ENCODE measurements at places on chromosomes 6 and 20.

GRCh38 chr6:14596410-14596809, 478.8 kb downstream of the CD83 start:
- DNase-seq = no peak

DNA sequence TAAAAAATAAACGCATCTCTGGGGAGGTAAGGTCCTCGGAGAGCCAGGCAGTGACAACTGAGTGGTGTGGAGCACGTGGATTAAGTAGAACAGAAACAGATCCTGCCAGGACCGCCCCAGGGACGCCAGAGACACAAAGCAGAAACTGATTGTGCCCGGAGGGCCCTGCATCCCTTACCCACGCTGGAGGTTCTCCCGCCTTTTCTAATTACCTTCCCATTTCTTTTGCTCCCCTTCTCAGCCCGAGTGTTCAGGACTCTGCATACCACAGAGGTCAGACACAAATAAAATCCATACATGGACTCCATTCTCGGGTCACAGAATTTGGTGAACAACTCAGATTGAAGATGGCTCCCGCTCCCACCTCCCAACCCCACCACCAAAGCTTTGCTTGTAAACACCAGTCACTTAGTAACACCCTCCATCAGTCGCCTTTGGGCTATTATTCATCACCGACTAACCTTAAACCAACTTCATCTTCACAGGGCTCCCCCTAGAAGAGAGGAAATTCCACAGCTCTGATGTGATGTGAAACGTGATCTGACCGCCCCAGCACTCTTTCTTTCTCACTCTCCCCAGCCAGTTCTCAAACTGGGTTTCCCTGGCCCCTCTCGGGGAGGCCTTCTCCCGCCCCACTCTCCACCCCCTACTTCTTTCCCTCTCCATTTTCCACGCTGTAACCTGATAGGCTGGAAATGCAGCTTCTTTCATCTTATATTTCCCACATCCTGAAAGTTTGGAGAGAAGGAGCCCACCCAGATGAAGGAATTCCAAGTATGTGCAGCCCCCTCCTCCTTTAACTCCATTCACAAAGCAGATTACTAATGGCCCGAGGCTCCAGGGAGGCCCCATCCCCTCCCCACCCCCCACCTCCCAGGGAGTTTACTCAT, 32.5 kb upstream of the PIM1 start:
- no peak for DNase-seq

DNA sequence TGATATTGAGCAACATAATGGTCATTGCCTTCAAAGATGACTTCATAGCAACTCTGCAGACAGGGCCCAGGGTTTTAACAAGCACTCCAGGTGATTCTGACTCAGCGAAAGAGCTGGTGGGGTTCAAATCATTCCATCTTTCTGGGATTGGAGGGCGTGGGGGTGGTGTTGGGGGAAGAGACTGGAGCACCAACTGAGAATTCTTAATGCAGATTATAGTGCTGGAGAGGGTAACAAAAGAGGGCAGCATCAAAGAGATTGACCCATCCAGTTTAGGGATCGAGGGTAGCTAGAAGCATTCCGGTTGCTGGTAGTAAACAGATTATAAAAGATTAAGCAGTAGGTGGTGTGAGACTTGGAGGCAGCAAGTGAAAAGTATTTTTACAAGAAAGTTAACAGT, 15.9 kb downstream of the PFDN4 start:
- DNase-seq = no peak

GRCh38 chr6:161244725-161245124, 29.1 kb downstream of the AGPAT4 start:
- DNase-seq = no peak

DNA sequence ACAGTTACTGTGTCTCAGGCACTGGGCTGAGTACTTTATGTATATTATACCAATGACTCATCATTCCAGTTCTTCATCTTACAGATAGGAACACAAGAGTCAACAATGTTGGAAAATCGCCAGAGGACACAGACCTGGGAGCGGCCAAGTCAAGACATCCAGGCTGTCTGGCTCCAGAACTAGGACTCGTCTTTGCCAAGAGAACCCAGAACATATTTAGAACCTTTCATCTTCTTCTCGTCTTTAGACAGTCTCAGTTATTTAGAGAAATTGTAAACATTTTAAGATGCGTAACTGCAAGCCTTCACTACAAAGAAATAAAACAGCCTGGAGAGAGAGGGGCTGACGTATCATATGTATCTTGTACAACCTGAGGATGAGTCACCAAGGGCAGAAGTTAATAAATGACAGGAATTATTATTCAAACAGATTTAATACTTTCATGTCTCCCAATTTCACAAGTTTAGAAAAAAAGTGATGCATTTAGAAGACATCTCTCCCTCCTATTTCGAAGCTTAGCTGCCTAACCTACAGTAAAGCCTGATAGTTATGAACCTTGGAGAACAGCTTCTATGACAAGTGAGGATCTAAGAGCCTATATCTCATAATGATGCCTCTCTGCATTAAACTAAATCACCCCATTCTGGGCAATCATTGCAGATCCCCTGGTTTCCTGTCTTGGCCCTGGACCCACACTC, 43.4 kb downstream of the SLC22A3 start:
- DNase-seq = no peak

DNA sequence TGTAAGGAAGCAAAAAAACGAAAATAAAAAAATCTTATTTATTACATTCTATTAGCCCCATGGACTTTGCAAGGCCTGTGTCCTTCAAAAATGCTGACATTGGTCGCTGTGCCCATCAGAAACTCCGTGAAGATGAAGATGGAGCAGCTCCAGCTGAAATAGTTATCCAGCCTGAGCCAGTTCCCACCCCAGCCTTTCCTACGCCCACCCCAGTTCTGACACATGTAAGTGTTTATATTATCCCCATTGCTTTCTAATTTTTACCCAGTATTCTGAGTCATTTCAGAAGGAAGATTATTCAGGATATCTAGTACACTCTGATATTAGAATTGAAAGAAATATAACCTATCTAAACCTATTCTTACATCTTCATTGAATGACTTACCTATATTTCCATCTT, 217.7 kb downstream of the ARHGAP18 start:
- DNase-seq = no peak

GRCh38 chr20:44526129-44526528, 4.3 kb upstream of the SERINC3 start:
- no peak for DNase-seq

GRCh38 chr20:48605364-48606171, 222.2 kb downstream of the PREX1 start:
- no peak for DNase-seq

- no peak for DNase-seq
Measured at GRCh38 chr6:125868678-125869395, 78.1 kb downstream of the NCOA7 start.

DNA sequence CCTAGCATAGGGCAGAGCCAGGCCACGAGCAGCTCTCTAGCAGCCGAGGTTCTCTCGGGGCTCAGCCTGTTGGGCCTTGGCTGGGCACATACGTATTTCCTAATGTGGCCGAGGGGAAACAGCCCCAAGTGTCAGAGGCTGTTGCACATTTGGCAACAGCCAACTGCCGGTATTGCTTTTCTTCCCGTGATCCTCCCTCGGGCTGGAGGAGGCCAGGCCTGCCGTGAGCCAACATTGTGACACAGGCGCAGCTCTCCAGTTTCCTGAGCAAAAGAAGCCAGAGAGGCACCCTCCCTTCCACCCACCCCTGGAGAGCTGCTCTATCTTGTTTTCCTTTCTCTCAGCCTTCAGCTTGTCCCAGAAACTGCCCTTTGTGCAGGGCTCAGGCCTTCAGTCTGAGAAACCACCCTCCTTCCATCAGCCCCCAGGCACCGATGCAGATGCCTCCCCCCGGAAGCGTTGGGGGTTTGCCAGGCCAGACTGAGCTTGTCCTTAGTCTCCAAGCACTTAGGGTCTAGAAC, 5.1 kb upstream of the BPI start:
- peak; percentile 58 for DNase-seq

- no peak for DNase-seq
Measured at GRCh38 chr6:136160250-136160649, 89.9 kb downstream of the MTFR2 start.

DNA sequence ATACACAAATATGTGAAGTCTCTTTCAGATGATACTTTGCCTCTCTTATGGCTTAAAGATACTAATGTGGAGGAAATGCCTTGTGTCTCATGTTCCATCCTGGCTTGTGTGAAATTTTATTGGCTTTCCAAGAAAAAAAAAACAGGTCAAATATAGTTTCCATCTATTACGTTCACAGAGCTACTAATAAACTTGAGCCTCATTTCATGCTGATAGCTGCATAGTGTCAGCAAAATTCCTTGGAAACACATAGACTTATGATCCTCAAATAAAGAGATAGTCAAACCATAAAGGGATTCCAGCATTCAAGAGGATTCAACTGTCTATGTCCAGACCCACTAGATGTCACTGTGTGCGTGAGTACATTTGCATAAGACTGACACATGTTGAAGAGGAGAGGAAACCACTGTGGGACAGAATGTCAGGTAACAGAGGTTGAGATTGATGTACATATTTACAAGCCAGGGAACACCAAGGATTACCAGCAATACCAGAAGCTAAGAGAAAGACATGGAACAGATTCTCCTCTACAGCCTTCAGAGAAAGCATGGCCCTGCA, 266.6 kb downstream of the COL12A1 start:
- no peak for DNase-seq

DNA sequence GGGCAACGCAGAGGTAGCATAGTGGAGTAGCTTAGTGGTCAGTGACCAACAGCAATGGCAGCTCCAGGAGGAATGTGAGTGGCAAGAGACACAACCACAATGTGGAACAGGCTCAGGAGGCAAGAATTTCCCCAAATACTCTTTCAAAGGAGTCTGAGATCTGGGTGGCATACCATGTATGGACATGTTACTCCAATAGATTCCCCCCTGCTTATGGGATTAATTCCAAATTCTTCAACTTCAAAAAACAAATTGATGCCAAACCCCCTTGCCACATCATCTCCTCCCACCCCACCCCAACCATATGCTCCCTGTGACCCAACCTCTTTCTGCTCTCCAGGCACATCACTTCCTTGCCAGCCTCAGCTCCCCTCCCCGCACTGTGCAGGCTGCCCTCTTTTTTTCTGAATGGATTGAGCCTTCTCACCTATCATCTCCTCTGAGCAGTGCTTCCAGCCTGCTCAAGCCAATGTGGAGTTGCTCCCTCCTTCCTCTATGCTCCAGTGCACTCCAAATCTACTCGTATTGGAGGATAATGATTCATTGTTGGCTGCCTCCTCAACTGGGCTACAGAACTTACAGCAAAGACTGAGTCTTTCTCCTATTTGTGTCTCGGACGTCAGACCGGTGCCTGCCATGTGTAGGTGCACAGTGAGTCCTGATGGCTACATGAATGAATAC, 93.0 kb upstream of the CEP85L start:
- no peak for DNase-seq

DNA sequence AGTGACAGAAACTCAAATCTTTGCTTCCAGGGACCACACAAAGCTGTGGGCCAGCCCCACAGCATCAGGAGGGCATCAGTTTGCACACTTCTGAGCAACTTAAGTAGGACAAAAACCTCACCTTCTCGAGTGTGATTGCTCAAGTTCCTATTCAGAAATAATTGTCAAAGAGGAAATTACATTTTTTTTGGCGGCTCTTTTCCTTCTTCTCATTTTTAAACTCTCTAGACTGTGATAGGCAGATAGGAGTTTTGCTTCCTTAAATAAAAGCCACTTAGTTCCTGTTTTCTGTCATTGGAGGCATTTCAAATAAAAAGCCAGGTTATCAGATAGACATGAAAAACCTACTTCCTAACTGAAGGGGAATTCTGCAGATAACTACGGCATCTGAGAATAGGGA, 11.2 kb upstream of the TAGAP start:
- no peak for DNase-seq

DNA sequence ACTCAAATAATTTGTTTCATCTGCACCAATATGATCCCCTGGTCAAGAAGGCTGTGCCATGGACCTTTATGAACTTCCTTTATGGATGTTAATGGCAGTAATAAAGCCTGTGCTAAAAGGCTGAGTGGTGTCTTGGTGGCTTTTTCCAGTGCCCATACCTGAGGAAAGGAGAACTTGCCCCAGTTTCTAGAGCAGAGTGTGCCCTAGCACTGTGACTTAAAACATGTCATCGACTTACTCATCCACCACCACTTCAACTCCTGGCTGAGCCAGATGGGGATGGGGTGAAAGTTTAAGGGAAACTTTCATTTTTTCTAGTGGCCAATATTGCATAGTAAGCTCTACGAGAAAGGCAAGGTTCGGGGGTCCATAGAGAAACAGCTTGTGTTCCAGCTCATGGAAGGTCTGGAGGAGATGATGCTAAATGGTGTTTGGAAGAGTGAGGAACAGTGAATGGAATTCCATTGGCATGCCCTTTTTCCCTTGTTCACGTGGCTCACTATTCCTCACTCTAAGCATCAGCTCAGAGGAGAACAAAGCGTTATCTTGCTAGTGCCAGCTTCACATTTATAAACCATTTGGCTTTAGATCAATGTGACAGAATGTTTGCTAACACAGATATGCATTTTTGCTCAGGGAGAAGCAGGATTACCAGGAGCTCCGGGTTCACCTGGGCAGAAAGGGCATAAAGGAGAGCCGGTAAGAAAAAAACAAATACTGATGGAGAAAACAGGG, 71.2 kb downstream of the COL19A1 start:
- no peak for DNase-seq

GRCh38 chr6:80142586-80142985, 36.1 kb downstream of the BCKDHB start:
- no peak for DNase-seq

DNA sequence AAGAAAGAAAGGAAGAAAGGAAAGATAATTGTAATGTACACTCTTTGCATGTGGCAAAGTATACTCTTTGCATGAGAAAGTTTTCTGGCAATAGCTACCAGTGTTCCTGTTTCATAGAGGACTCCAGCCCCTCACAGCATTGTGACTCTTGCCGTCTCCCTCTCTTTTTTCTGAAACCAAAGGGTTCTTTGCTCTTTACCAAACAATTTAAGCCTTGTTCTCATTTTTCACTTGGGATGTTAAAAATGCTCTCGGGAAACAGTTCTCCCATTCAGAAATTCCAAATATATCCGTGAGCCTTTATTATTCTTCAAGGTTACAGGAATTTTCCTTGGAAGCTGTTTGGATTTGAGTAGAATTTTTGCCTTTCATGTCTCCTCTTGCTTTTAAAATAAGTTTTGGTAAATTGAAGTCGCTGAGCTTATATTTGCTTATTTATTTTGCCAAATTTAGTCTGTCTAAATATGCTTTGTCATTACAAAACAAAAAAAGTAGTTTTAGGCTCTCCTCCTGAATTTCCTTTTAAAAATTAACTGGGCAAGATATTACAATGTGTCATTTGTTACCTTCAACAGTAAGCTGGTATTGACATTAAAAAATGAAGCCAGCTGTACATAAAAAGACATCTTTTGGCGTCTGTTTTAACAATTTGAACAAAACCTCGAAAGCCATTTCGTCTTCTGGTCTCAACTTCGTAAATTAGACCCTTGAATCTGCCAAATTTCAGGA, 103.8 kb upstream of the ARMC2 start:
- DNase-seq = no peak

Data from nucleus accumbens (tissue), 56 donors.